ENCODE measurements at places on chromosomes 4 and X.

- DNase-seq = no peak
These were observed at the start of gene CAPN6 for GRCh38 chrX:111270339-111270738. Gene CAPN6, minus strand, starts transcription at chrX:111270483. Its CDS starts 6,547 bp downstream, at chrX:111263936.

DNA sequence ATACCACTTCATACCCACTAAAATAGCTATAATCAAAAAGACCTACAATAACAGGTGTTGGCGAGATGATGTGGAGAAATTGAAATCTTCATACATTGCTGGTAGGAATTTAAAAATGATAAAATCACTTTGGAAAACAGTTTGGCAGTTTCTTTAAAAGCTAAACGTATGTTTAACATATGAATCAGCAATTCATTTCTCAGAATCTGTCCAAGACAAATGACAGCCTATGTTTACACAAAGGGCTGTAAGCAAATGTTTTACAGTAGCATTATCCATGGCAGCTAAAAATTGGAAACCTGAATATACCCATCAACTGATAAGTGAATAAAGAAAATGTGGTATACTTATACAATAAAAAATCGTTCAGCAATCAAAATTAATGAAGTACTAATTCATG is 33.0 kb upstream of the ABCG2 start:
- no peak for DNase-seq

- DNase-seq = no peak
These were observed 462.8 kb downstream of the MID1IP1 start for GRCh38 chrX:39264023-39264422.

GRCh38 chrX:17633546-17633945 is 103.7 kb upstream of the SCML1 start:
- DNase-seq = no peak

- no peak for DNase-seq
These were observed 99.5 kb downstream of the CCSER1 start for GRCh38 chr4:90226734-90227133.

DNA sequence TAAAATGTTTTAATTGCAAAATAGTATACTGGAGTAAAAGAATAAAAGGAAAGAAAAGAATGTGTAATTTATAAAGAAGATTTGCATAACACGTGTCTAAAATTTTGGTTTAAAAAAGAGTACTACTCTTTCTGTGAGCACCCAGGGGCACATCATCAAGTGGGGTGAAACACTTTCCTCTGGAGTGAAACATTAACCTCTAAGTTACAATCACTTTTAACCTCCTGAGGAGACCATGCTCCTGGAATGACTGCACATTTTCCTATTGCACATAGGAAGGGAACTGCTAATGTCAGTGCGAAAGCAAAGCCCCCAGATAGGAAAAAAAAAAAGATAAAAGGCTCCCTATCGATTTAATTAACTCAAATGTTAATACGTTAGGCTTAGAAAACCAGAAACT is 13.3 kb downstream of the VEGFC start:
- DNase-seq = no peak

GRCh38 chrX:129748305-129748704 is 9.5 kb downstream of the XPNPEP2 start:
- DNase-seq = no peak
